ENCODE measurements at places on chromosomes 16 and 17.

DNA sequence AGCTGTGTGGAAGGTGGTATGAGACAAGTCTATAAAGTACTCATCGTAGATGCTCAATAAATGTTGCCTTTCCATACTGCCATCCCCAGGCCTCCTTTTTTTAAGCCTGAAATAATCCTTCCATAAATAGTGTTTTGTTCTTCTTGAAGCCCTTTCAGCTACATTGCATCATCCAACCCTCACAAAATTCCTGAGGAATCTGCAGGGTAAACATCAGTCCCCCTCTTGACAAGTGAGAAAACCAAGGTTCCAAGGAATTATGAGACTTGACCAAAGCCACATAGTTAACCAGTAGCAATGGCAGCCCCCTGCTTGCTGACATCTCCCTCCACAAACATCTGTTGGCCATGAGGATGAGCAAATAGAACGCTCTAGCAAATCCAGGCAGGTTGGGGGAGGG is 89.7 kb upstream of the CCL1 start:
- DNase-seq: no peak

GRCh38 chr16:35559911-35560636 is 2100.7 kb downstream of the TP53TG3F start:
- no peak for DNase-seq

DNA sequence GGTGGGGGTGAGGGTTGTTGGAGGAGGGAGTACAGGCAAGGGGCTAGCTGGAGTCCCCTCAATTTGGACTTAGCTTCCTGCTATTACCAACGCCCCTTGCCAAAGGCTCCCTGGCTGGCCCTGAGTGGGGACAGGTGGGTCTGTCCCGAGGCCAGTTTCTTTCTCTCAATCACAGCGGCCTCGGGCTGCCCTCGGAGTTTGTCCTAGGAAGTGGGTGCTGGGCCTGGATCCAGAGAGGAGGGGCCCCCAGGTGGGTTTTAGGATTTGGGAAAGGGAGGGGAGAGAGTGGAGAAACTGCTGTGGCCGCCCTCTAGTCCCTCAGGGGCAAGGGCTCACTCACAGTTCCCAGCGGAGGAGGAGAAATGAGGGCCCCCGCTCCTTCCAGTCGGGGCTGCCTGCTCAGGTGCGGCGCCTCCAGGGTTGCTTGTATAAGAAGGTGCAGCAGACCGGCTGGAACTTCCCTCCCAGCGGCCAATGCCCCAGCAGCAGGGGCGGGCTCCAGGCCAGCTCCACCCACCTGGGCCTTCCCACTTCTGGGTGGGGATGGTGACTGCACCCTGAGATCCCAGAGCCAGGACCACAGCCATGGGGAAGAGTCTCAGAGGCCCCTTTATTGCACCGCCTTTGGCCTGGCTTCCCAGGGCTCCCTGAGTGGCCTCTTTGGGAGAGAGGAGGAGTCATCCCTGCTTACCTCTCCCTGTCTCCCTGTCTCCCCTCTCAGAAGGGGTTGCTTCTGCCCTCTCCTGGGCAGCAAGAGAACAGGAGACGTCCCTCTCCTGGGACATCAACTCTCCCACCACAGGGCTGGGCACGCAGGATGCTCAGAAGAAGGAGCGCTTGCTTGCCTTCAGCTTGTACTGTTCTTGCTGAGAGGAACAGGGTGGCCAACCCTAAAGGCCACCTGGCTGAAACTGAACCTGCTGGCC is 112.0 kb upstream of the SMURF2 start:
- no peak for DNase-seq

GRCh38 chr17:13346996-13347762 is 254.6 kb downstream of the HS3ST3A1 start:
- no peak for DNase-seq

GRCh38 chr16:80369138-80369958 is 171.4 kb upstream of the DYNLRB2 start:
- no peak for DNase-seq

GRCh38 chr17:37081287-37081686 is 132.5 kb downstream of the AATF start:
- DNase-seq: no peak

DNA sequence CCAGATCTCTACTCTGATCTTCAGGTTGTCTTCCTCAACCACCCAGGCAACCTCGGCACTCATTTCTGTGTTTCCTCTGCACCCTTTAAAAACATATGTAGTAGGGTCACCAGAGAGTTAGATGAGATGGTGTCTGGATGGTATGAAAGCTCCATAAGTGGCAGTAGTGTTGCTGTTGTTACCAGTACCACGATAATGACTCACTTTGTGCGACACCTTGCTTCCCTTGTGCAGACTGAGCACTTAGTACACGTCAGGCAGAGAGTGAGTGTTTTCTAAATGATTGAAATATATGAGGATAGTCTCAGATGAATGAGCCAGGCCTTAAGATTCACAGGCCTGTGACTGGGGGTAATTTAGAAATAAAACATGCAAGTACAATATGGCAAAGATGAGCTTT is 188.7 kb downstream of the MAF start:
- DNase-seq: no peak

DNA sequence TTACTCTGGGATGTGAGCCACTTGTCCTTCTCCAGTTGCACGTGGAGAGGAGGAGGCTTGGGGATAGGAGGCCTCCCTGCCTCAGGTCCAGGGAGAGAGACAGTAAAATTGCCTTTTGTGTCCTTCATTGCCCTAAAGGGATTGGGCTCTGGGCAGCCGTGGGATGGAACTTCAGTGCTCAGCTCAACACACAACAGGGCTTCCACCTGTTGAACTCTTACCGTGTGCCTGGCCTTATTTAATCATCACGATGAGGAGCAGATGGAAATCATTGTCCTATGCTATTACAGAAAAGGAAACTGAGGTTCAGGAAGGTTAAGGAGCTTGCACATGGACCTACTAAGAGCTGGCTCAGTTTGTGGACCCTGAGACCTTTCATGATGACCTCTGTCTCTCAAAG is 92.4 kb upstream of the CDC42EP4 start:
- no peak for DNase-seq

DNA sequence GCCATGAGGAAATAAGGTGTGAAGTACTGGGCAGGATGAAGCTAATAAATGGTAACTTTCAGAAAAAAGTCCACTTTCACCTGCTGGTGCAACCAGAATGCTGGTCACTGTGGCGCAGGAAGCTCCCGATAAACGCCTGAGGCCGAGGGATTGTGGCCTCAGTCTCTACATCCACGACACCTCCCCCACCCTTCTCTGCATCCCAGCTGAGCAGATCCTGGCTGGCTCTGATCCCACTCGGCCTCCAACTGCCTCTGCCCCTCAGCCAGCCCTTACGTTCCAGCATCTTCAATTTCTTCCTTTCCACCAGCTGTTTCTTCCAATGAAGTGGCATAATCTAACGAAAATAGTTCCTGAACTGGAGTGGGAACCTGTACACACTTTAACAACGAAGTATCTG is 49.5 kb downstream of the COX4I1 start:
- DNase-seq: no peak

GRCh38 chr17:51913491-51914205 is 244.9 kb downstream of the CA10 start:
- DNase-seq: no peak

DNA sequence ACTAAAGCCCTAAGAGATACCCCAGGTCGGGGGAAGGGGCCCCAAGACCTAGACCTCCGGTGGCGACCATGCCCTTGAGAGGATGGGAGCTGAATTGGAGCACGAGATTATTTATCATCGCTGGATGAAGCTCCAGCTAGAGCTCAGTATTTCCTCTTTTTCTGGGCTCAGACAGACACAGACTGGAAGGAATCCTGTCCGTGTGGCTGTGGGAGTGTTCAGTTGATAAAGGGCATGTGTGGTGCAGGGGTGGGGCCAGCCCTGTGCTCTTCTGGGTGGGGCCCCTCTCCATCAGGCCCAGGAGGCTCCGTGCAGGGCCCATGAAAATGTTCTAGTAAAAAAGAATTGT is 6.3 kb upstream of the CBX4 start:
- no peak for DNase-seq

DNA sequence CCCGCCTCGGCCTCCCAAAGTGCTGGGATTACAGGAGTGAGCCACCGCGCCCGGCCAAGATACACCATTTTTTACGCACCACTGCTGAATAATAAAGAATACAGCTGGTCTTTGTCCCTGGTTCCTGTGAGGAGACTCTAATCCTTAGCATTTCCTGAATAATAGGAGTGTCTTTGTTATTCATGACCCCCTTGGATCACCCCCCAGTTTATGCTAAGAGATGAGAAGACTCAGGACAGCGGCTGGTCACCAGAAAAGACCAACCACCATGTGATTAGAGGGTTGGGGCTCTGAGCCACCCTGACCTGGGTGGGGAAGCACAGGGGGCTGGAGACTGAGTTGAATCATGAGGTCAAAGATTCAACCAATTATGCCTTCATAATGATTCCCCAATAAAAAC is 17.3 kb downstream of the PHLPP2 start:
- DNase-seq: no peak

DNA sequence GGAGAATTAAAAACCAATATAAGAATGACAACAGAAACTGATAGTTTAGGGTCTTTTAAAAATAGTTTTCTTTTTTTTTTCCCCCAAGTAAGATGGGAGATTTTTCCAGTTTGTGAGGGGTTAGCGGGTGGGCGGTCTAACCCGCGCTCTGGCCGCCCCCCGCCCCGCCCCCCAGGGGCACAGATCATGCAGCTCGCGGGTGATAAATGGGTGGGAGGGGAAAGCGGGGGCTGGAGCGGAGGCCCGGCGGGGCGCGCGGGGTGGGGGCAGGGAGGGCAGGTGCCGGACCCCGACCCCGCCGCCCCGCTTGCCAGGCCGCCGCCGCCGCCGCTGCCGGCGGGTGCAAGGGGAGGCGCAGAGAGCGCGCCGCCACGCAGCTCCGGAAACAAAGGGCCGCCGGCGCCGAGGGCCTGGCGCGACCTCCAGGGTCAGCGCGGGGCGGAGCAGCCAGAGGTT is 60.1 kb upstream of the GSE1 start:
- DNase-seq: no peak

DNA sequence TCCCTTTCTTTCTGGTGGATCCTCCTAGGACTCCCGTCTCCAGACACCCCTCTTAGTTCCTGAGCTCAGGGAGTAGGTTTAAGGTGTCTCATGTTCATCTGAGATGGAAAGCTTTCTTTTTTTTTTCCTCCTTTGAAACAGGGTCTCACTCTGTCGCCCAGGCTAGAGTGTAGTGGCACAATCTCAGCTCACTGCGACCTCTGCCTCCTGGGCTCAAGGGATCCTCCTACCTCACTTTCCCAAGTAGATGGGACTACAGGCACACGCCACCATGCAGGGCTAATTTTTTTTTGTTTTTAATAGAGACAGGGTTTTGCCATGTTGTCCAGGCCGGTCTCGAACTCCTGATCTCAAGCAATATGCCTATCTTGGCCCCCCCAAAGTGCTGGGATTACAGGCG is 3.6 kb upstream of the GSE1 start:
- no peak for DNase-seq

- no peak for DNase-seq
These were observed 56.6 kb upstream of the BCAR1 start for GRCh38 chr16:75308011-75308410.

DNA sequence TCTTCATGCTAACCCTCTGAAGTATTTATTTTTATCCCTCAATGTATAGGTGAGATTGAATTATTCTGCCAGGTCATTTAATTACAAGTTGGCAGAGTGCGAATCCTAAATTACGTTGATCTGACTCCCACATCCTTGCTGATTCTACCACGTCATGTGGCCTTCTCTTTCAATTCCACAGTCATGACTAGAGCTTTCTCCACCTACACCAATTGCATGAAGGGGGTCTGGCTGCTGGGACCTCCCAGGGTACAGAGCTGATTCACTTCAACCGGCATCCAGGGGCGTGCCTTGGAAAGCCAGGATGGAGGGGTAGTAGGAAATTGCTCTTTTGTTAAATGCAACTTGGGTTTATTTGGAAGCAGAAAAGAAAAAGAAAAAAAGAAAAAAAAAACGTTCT is 41.1 kb upstream of the CDH13 start:
- DNase-seq: no peak

- no peak for DNase-seq
These were observed 308.6 kb upstream of the ZFHX3 start for GRCh38 chr16:73356401-73357079.

- DNase-seq: no peak
These were observed 13.7 kb upstream of the CDIPT start for GRCh38 chr16:29876594-29877249.

Measured in NCI-H1092 (cell line).